Omental fat pad (tissue), 4 donors: ENCODE measurements at places on chromosomes 6 and 20. TPM values are rescaled to one million over a fixed set of nuclear protein-coding genes. Genes with fewer than 3 reads are reported as not detected.

DNA sequence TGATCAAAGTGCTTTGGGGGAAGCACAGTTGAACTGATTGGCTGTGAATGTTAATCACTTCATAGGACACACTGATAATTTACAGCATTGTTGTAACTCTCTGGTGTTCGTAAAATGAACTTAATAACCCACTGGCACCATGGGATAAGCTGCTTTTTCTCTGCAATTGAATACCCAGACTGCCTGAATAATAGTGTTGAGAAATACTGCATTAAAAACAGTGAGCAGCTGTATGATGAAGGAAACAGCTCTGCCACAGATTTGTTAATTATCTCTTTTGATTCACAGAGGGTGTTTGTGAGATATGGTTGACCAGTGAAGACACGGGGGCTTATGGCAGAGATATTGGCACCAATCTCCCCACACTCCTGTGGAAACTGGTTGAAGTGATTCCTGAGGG lies 420.9 kb downstream of the CDKAL1 start:
- no peak for DNase-seq

The SPATS1 gene
- not detected for total RNA-seq

GRCh38 chr6:142550310-142551063 lies 248.7 kb downstream of the ADGRG6 start:
- no peak for DNase-seq

The SMOC2 gene
- 53.1 TPM for total RNA-seq

The EYA4 gene
- total RNA-seq = 4.2 TPM

DNA sequence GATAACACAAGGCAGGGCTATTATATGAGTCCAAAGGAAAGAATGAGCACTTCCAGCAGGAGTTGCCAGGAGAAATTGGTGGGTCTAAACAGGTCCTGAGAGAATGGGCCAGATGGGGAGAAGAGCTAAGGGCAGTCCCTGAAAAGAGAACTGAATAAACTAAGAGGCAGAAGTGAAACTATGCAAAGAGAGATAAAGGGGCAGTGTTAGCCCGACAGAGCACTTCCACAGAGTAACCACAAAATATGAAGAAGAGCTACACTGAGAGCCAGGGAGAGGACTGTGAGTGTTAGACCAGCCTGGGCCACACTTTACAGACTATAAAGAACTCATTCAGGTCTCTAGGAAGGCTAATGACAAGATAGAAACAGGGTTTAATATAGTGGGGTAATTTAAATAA lies 43.8 kb downstream of the RALGAPA2 start:
- no peak for DNase-seq

- no peak for DNase-seq
Measured at GRCh38 chr20:16098890-16099639, 474.2 kb downstream of the KIF16B start.

- no peak for DNase-seq
Measured at GRCh38 chr20:57573242-57573641, 12.3 kb downstream of the PCK1 start.

- DNase-seq = no peak
Measured at GRCh38 chr6:142797159-142797558, 147.8 kb downstream of the HIVEP2 start.

- no peak for DNase-seq
Measured at GRCh38 chr20:59082077-59082740, 39.6 kb upstream of the PRELID3B start.

The COL9A3 gene
- 3.8 TPM for total RNA-seq

The LHFPL5 gene
- total RNA-seq = not detected

The PRDM13 gene
- not detected for total RNA-seq

The DACT2 gene
- total RNA-seq = 0.63 TPM

The ADGB gene
- total RNA-seq = not detected

DNA sequence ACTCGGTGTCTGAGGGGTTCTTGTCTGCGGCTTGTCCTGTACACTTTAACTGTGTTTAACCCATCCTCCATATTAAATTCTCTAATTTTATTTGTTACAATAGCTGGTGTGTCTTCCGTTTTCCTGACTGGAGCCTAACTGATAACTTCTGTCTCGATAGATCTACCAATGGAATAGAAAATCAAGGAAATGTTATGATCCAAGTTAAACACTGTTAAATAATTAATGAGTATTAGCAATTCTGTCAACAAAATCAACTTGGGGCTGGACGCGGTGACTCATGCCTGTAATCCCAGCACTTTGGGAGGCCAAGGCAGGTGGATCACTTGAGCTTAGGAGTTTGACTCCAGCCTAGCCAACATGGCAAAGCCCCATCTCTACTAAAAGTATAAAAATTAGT lies 81.7 kb downstream of the DNAH8 start:
- no peak for DNase-seq

The AIF1 gene
- 91.0 TPM for total RNA-seq

The CAP2 gene
- 3.5 TPM for total RNA-seq

DNA sequence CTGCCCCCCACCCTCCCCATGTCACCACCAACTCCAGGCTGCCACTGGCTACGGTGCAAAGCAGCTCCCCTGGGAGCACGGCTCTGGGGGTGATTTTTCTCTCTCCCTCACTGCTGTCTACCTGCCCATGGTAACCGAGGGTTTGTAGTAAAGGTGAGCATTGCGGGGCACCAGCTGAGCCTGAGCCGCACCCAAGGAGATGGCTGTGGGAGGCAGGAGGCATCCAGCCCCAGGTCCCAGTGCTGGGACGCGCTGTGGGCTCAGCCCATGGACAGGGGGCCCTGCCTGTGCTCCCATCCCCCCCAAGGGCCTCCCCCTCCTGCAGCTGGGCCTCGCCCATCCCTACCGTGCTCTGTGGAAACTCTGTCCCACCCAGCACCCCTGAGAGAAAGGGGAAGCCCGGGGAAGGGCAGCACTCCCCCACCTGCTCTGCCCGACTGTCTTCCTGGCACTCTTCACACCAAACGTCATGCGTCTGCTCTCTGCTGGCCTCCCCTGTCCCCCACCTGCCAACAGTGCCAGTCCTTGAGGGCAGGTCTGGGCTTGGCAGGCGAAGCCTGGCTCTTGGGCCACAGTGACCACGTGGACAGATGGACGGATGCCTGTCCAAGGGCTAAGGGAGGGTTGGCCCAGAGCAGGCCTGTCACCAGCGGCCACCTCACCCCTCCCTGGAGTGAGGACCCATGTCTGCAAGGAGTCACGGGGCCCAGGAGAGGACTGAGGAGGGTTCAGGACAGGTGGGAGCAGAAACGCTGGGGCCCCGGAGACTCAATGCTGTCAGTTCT lies 3.8 kb upstream of the CHRNA4 start:
- DNase-seq = no peak

The PET117 gene
- 10.7 TPM for total RNA-seq

GRCh38 chr6:2959909-2960719 lies 11.3 kb downstream of the SERPINB6 start:
- no peak for DNase-seq
